Amygdala (tissue), 56 donors: ENCODE measurements at places on chromosomes 13 and 19.
A peak's percentile ranks its signal among the peaks of the same experiment; 100 is the strongest.

GRCh38 chr13:112113851-112114250 is 46.9 kb downstream of the SOX1 start:
- DNase-seq, result no peak

DNA sequence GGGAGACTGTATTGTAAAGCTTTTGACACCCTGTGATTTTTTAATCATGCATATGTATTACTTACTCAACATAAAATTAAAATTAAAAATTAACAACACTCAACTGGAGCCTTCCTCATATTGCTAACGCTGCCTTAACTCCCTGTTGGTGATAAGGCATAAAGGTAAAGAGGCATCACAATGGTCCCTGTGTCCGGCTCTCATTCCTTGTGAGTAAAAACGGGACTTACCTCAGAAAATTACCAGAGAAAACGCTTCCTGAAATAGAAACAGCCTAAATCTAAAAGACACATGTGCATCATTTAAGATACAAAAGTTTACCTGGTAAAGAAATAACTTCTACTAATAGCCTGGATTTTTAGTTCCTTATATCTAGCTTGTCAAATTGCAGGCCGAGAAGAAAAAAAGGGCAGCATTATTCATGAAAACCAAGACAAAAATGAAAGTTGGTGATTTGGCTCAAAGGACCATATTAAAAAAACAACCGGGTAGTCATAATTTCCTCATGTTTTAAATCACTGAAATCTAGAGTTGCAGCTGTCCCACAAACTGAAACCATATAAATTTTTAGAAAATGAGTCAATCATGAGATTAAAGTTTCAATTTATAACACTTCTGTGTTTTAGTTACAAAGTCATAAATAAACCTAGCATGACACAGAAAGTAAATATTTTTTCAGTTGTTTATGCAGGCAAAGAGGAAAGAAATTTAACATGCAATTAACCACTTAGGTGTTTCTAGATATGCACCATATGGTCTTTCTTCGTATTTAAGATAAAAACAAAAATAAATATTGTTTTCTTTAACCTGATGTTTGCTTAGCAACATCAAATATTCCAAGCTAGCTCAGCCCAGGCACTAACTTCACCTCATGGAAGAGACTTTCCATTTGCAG is 94.7 kb downstream of the MIPEP start:
- DNase-seq, result no peak

DNA sequence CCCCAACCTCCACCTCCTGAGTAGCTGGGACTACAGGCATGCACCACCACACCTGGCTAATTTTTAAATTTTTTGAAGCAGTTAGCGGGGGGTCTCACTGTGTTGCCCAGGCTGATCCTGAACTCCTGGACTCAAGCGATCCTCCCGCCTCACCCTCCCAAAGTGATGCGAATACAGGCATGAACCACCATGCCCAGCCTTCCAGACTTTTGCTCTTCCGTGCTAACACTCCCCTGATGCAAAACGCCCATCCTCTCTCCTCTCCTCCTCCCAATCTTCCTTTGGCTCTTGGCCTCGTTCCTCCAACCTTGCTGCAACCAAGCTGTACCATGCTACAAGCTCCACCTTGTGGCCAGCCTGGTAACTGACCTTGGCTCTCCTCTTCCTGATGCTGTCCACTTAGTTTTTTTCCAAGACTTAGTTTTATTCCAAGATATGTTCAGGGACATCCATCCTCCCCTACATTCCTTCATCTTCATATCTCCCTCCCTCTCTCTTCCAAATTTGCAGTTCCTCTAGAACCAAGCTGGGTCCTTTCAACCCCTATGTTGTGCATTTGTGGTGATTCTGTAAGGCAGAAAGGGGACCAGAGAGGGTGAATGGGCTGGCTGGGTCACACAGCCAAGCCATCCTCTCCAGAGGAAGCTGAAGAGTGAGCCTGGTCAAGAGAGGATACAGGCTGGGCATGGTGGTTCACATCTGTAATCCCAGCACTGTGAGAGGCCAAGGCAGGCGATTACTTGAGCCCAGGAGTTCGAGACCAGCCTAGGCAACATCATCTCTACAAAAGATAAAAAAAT is 32.8 kb downstream of the TINCR start:
- no peak for DNase-seq

GRCh38 chr13:108947551-108948030 is 318.2 kb downstream of the MYO16 start:
- DNase-seq, result no peak

DNA sequence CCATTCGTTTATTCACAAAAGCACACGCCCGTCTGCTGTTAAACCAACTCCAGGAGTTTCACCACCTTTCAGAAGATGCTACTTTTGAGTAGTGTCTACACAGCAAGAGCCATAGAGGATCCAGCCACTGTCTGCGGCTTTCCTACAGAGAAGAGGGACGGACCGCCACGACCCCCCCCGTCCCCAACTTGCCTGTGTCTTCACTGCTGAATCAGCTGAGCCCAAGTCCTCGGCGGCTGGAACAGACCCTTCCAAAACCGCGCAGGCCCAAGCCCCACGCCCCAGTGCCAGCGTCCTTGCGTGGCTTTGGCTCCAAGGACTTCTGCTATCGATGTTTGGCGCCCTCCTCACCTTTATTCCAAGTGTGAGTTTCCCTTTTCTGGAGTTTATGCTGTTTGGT is 65.1 kb downstream of the SPACA7 start:
- DNase-seq, result no peak

DNA sequence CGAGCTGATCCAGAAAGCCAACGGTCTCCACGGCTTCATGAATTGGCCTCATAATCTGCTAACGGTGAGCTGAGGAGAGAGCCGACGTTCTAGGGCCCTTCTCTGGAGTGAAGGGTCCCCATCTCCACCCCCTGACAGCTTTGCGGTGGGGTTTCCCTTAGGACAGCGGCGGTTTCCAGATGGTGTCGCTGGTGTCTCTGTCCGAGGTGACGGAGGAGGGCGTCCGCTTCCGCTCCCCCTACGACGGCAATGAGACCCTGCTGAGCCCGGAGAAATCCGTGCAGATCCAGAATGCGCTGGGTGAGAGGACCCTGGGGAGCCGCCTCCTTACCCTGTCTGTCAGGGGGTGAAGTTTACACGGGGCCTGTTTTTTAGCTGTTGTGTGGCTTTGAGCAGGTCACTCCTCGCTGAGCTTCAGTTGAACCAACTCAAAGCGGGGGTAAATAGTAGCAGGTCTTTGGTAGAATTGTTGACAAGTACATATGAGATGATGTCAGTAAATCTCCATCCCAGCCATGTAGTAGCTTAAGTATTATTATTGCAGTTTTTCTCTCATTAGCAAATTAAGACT is 801 bp downstream of the QTRT1 start:
- DNase-seq, result peak; percentile 35

- no peak for DNase-seq
These were observed 64.3 kb downstream of the MBNL2 start for GRCh38 chr13:97286317-97287046.

GRCh38 chr19:41480336-41480735 is 37.4 kb downstream of the ERICH4 start:
- DNase-seq, result no peak

DNA sequence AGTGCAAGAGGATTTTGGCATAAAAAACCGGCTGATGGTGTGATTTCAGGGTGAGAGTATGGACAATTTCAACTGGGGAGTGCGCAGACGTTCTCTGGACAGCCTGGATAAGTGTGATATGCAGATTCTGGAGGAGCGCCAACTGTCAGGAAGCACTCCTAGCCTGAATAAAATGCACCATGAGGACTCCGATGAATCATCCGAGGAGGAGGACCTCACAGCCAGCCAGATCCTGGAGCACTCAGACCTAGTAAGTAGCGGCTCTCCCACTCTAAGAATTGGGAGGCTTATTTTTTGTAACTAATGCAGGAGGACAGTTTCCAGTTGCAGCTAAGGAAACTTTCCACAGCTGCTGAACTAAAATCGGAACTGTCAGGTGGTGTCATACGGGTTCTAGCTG is 53.6 kb downstream of the ZAR1L start:
- DNase-seq, result no peak

DNA sequence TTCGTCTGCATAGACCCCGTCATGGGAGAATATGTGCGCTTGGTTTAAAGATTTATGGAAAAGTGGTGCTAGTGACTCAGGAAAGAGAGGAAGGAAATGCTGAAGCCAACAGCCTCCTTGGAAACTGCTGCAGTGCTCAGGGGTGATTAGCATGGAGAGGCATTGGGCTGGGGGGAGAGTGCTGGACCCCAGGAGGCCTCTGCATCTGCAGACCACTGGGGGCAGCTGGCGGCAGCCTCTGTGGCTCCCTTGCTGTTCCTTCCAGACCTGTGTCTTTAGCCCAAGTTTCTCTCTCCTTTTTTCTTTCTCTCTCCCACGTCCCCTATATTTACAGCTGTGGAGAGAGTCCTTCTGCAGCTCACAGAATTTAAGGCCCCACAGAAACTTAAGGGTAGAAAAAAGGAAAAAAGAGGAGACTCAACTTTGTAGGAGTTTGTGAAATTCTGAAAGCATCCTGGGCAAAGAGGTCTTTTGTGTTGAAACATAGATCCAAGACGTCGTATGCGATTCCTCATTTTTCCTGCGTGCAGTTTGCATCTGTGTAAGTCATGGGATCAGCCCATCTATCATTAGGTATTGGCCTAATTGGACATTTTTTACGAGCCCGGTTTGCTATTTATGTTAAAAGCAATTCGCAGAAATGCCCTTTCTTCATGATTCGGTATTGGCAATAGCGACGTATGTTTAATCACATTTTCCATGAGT is 116.2 kb upstream of the ZNF536 start:
- no peak for DNase-seq

DNA sequence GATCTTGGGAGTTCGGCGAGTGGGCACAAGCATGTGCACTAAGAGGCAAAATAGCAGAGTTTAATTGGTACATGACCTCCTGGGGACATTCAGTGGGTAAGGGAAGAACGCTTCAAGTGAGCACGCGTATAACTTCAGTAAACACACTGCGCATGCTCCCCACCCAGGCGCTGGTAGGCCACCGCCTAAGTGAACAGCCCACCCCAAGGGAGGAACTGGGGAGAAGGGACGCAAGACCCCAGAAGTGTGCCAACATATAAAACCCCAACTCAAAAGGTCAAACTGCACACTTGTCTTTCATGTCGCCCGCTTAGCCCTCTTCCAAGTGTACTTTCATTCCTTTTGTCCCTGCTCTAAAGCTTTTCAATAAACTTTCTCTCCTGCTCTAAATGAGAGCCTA is 10.5 kb upstream of the NTN5 start:
- DNase-seq, result peak; percentile 51

DNA sequence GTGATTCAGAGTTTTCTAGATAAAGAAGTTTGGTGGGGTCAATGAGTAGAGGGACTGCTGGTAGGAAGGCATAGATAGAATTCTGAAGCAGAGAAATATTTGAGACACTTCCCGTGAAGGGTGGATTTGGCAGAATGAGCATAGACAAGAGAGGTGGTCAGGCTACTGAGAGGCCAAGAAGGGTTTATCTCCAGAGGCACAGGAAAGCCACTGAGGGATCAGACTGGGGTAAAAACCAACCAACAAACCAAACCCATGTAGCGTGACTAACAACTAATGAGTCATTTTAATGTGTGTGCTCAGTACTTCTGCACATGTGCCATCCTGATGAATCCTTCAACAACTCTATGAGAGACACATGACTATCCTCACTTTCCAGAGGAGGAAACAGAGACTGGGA is 60.0 kb upstream of the SERP2 start:
- DNase-seq, result no peak

GRCh38 chr19:47896773-47897172 is 10.7 kb upstream of the SULT2A1 start:
- no peak for DNase-seq

- no peak for DNase-seq
These were observed 1129.3 kb downstream of the SLITRK5 start for GRCh38 chr13:88800505-88800904.

GRCh38 chr19:51687791-51688670 is 5.1 kb upstream of the SPACA6 start:
- no peak for DNase-seq

DNA sequence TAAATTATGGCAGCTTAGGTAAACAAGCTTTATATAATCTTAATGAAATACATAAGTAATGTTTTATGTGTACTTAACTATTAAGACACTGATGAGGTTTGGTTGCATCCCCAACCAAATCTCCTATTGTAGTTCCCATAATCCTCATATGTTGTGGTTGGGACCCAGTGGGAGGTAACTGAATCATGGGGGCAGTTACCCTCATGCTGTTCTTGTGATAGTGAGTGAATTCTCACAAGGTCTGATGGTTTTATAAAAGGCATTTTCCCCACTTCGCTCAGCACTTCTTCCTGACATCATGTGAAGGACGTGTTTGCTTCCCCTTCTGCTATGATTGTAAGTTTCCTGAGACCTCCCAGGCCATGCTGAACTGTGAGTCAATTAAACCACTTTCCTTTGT is 212.7 kb downstream of the DIAPH3 start:
- no peak for DNase-seq

- no peak for DNase-seq
These were observed 15.9 kb downstream of the ZNF787 start for GRCh38 chr19:56105090-56105701.

DNA sequence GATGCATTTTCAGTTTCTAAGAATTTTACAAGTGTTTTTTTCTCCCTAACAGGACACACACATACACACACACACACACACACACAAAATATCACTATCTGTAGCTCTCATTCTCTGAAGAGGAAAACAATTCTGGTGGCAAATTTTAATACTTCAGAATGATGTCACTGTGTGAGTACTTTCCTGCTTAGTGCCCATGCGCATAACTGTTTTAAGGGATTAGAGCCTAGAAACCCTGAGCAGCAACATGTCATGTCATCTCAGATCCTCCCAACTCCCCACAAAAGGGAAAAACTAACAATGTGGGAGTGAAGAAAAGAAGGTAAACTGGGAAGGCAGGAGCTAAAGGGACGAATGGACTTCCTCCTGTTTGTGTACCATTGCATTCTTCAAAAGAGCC is 401.2 kb downstream of the SPRY2 start:
- no peak for DNase-seq

DNA sequence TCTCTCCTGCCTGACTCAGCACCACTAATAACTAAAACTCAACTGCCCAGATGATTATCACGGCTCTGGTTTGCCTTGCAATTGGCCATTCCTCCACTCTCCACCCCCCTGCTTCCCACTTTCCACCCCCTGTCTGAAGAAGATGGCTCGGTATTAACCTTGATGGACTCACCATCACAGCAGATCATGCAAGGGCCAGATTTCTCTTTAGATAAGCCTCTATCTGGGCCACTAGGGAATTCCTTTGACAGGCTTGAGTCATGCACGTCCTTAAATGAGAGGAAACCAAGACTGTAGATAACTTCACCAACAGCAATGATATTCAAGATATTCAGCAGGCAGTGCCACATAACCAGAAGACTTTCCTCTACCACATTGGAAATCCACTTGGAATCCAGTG is 131.1 kb upstream of the NBEA start:
- no peak for DNase-seq

DNA sequence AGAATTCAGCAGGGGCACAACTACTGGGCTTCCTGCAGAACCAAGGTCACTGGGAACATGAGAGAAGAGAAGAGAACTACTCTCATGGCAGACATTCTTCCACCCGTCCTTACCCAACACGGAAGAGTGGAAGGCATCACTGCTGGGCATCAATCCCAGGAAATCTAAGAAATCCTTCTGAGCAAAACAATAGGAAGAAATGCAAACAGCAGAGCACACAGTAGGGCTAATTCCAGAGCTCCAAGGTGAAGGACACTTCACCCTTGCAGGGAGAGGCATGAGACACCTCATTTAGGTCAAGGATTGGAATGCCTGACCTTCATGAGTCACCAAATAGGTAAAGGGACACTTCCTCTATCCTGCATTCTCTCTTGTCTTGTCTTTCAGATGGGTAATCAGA is 2.8 kb downstream of the ERVV-2 start:
- no peak for DNase-seq

GRCh38 chr19:17671906-17672305 is 16.2 kb downstream of the UNC13A start:
- no peak for DNase-seq
